ENCODE measurements at places on chromosomes 16 and 17. TPM values are rescaled to one million over a fixed set of nuclear protein-coding genes. Genes with fewer than 3 reads are reported as not detected.

PCTP gene
- total RNA-seq = 6.6 TPM

PRAC1 gene
- not detected for total RNA-seq

NPIPB4 gene
- total RNA-seq = 121 TPM

ALDH3A2 gene
- total RNA-seq = 20.3 TPM

SLC38A10 gene
- 42.7 TPM for total RNA-seq

MT1E gene
- total RNA-seq = 22.1 TPM

PRAC2 gene
- not detected for total RNA-seq

CD300E gene
- total RNA-seq = not detected

CPNE7 gene
- total RNA-seq = 8.5 TPM

EPOP gene
- 32.2 TPM for total RNA-seq

PRR15L gene
- total RNA-seq = not detected

OTOP2 gene
- not detected for total RNA-seq

JUP gene
- total RNA-seq = 1.8 TPM

SCARF1 gene
- 4.1 TPM for total RNA-seq

ZNF319 gene
- total RNA-seq = 7.0 TPM

KRT16 gene
- not detected for total RNA-seq

WNT9B gene
- total RNA-seq = not detected

EPN3 gene
- not detected for total RNA-seq

ITGAL gene
- 285 TPM for total RNA-seq

KRT25 gene
- not detected for total RNA-seq

PLA2G10 gene
- not detected for total RNA-seq

ESRP2 gene
- 0.77 TPM for total RNA-seq

AATK gene
- 0.63 TPM for total RNA-seq

GPT2 gene
- total RNA-seq = 50.6 TPM

NOL3 gene
- total RNA-seq = 25.3 TPM

ITGA2B gene
- total RNA-seq = 1.7 TPM

ZNF423 gene
- not detected for total RNA-seq

PRR35 gene
- total RNA-seq = not detected

HAS3 gene
- total RNA-seq = 0.11 TPM

SLC13A5 gene
- not detected for total RNA-seq

HYDIN gene
- not detected for total RNA-seq

ASGR1 gene
- total RNA-seq = 2.6 TPM

KIF18B gene
- total RNA-seq = 40.3 TPM

PRKCB gene
- total RNA-seq = 101 TPM

NATD1 gene
- total RNA-seq = 1.3 TPM

KRT31 gene
- total RNA-seq = not detected
